ENCODE measurements at places on chromosomes 2 and 18.

- no peak for DNase-seq
Measured at GRCh38 chr2:101741775-101742520, 44.4 kb downstream of the MAP4K4 start.

DNA sequence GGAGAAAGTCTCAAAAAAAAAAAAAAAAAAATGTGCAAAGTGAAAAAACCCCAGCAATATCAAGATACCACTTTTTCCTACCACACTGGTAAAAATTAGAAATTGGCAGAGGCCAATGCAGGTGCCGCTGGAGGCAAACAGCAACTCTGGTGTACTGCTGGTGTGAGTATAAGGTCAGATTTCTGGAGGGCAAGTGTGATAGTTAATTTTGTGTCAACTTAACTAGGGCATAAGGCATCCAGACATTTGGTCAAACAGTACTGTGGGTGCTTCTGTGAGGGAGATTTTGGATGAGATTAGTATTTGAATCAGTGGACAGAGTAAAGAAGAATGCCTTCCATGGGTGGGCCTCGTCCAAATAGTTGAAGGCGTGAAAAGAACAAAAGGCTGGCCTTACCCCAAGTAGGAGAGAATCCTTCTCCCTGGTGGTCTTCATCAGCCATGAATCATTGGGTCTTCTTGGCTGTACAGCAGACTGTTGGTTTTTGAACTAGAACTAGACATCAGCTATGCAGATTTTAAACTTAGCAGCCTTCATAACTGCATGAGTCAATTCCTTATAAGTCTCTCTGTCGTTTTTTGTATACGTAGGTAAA, 52.8 kb upstream of the FHL2 start:
- no peak for DNase-seq

GRCh38 chr2:46942143-46942526, 26.5 kb upstream of the MCFD2 start:
- no peak for DNase-seq

DNA sequence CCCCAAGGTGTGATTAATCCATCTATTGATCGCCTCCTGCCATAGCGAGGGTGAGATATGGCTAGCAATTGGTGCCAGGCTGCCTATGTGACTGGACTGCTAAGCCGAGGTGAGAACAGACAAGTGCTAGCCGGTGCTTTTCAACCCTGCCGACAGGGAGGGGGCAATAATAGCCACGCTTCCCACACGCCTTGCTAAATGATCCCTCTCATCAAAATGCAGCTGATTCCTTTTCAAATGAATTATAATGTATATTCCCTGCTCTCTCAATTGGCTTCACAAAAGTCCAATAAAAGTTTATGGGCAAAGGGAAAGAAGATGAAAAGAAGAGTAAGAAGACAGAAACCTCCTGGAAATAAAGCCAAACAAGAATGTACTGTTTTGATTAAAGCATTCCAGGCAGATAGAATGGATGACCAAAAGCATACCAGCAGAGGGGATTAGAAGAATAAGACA, 235.6 kb downstream of the ICOS start:
- no peak for DNase-seq

DNA sequence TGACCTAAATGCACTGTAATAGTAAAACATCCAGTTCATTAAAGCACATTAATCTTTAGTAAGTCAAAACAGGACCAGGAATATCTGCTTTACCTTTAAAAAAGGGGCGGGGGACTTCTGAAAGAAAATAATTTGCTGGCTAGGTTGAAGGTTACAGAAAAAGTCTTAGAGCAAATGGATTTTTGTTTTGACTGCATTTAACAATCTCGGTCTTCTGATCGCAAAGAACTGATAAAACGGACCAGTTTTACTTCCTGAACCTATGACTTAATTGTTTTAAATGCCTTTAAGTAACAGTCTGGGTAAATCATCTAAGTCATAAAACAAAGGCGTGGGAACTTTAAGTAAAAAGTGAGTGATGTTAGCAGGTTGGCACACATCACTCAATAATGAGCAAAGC, 783 bp downstream of the BUB1 start:
- DNase-seq = no peak

- DNase-seq = no peak
Measured at GRCh38 chr2:24203029-24203786, 28.4 kb downstream of the FAM228A start.

DNA sequence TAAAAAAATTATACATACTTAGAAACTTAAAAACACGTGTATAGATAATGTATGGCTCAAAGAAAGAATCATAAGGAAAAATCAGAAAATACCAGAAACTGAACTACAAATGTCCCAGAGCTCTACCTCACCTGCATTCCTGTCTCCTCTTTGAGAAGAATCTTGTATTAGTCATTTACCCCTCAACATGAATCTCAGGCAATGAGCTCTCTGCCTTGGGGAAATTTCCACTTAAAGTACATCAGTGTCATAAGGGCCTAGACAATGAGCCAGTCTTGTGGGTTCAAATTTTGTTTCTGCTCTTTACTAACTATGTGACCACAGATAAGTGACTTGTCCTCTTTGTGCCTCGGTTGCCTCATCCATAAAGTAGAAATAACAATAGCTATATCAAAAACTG, 40.1 kb downstream of the SCG2 start:
- DNase-seq = no peak

DNA sequence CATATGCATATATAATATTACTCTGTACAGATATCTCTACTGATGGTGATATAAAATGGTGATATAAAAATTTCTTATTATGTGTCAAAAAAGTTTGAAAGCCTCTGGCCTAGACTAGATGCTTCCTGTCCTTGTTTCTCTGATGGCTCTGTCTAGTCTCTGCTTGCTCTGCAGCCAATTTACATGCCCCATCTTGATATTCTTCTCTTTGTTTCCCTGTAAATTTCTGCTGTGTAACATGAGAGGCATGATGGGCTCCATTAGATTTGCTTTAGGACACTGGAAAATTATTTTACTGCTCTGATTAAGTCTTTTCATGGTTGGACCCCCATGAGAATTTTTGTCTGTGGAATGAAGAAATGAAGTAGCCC, 24.3 kb downstream of the BABAM2 start:
- no peak for DNase-seq

- DNase-seq = no peak
Measured at GRCh38 chr2:199261936-199262335, 195.8 kb downstream of the SATB2 start.

- DNase-seq = no peak
Measured at GRCh38 chr18:70390371-70391090, 101.7 kb downstream of the SOCS6 start.

DNA sequence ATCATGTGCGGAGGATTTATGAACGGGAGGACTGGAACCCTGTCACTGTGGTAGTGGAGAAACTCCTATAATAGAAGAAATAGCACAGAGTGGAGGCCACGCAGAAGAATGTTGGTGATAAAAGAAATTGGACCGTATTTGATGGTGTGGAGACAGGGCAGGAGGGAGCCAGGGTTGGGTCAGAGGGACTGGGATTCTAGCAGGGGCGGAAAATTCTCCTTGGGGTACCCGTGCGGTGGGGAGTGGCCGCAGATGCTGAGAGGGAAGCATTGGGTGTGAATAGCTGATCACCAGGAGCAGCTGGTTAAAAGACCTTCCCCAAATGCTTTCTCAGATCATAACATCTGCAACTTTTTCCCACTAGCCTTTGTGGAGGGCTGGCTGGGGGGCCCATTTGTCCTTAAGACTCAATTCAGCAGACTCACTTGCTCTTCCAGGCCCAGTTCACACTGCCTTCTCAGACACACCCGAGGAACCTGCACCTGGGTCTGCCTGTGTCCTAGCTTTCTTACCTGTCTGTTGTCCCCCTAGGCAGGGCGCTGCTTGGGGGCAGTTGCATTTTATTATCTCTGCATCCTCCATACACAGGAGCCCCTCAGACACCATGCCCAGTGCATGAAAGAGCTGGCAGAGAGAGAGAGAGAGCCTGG, 7.1 kb downstream of the SH3BP4 start:
- DNase-seq = no peak

- no peak for DNase-seq
Measured at GRCh38 chr2:132564065-132564464, 105.9 kb downstream of the LYPD1 start.

DNA sequence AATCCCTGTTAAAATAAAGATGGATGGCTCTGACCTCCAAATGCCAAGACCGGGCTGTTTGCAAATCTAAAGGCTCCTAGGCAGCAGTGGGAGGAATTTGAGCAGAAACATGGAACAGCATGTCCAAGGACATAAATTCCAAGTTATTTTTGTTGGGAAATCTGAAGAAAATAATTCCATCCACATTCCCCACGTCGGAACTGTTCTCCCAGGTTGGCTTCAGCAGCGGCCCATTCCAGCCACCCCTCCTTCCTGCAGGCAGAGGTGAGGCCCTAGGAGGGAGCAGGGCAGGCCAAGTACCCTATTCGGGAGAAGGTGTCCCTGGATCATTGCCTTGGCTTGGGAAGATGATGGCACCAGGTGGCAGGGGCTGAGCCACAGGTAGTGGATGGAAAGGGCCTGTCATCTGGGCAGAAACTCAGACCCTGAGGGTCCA, 117.1 kb downstream of the CAPN13 start:
- DNase-seq = no peak

DNA sequence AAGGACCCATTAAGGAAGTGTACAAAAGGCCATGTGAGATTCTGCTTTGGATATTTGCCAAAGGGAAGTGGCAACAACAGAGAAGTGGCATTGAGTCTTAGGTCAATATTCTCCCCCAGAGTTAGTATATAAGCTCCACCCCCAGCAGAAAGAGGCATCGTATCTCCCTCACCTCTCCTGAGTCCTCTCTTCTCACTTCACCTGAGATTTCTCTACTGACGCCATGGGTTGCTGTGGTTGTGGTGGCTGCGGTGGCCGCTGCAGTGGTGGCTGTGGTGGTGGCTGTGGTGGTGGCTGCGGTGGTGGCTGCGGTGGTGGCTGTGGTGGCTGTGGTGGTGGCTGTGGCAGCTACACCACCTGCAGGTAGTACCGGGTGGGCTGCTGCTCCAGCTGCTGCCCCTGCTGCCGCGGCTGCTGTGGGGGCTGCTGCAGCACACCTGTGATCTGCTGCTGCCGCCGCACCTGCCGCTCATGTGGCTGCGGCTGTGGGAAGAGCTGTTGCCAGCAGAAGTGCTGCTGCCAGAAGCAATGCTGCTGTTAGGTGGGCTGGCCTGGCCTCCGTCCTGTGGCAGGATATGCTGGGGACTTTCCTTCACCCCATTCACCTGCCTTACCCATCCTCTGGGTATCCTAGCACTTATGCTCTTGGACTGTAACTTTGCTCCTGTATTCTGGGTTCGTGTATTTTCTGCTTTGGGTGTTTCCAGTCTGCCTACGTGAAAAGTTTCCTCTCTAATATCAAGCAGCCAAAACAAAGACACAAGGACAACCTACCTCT, 5.9 kb downstream of the SCYGR3 start:
- DNase-seq = no peak

GRCh38 chr2:230564805-230565779, 147.6 kb upstream of the CAB39 start:
- no peak for DNase-seq

DNA sequence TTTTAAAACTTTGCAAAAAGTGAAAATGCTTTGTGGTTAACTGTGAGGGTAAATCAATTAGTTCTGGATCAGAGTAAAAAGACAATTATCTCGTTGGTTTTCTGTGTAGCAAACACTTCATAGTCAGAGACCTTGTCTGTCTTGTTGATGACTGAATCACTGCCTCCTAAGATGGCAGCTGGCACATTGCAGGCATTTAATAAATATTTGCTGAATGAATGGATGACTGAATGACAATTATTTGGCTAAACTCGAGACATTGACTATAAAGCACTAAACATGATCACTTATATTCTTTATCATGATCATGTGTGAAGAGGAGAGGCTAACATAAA, 96.2 kb downstream of the MAIP1 start:
- DNase-seq = no peak

DNA sequence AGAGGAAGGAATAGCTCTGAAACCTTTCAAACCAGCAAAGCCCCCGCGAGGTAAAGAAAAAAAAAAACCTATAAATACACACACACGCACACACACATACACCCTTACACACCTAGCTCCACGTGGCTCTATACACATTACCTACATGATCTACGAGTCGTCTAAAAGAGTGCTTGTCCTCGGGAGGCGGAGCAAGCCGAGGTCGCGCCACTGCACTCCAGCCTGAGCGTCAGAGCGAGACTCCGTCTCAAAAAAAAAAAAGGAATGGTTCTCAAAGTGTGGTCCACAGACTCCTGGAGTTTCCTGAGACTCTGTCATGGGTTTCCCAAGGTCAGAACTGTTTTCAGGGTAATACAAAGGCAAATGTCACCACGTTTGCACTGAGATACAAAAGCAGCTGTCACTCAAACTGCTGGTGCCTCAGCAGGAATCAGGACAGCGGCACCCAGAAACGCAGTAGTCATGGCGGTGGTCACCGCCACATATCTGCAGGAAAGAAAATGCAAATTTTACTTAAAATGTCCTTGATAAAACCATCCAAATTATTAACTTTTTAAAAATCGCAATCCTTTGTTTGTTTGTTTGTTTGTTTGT, 130.0 kb upstream of the GPC1 start:
- DNase-seq = no peak

DNA sequence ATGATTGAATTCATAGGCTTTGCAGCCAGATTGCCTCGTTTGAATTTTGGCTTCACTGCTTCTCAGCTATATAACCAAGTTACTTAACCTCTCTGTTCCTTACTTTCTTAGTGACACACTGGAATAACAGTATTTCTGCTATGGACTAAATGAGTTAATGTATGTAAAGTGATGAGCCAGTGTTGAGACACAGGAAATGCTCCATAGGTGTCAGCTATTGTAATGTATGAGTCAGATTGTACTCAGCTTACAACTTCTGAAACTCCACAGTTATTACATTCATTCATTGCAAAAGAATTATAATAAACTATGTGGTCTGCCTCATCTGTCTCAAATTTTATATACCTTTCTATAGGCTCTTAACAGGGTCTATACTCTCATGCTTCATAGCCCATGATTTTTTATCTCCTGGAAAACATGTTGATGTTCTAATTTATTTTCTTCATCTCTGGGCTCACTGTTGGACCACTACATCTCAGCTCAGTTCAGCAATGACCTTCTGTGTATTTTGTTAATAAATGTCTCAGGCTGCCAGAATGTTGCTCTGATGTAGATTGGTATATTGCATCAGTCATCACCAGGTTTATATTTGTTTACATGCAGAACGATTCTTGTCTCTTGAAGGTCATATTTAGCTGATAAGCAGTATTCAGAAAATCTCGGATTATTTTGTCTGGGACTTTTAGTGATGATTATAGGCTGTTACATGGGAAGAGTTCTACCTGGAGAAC, 76.2 kb downstream of the MAP3K20 start:
- no peak for DNase-seq

- peak; percentile 45 for DNase-seq
Measured at GRCh38 chr2:148622366-148622765, 22.2 kb upstream of the EPC2 start.

GRCh38 chr2:218301176-218301819, 9.0 kb upstream of the TMBIM1 start:
- peak; percentile 69 for DNase-seq

- no peak for DNase-seq
Measured at GRCh38 chr18:77207540-77207939, 42.1 kb upstream of the GALR1 start.

- no peak for DNase-seq
Measured at GRCh38 chr2:120320318-120320851, 25.6 kb upstream of the INHBB start.

GRCh38 chr2:239685556-239685955, 284.7 kb upstream of the HDAC4 start:
- DNase-seq = no peak

Data from cerebellum (tissue), 4 donors.